Hematopoietic multipotent progenitor cell treated with erythropoietin and hydrocortisone succinate and interleukin-3 and kit ligand, for 8 days (in vitro differentiated cells): ENCODE measurements at places on chromosomes 12 and 14.

DNA sequence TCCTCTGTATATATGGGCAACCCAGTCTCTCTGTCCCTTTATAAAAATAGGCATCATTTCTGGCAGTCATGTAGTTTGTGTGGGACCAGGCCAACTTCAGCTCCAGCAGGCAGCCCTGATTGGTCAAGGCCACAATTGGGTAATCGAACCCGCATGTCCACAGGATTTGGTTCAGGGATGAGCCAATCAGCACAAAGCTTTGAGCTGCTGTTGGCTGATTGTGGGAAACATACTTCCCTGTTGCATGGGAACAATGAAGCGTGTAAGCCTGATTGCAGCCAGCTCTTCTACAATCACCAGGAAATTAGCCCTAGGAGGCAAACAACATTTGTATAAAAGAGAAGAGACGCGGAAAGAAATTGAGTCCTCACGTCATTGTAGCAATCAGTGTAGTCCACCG lies 328.6 kb downstream of the PCNX1 start:
- DNase-seq = no peak

DNA sequence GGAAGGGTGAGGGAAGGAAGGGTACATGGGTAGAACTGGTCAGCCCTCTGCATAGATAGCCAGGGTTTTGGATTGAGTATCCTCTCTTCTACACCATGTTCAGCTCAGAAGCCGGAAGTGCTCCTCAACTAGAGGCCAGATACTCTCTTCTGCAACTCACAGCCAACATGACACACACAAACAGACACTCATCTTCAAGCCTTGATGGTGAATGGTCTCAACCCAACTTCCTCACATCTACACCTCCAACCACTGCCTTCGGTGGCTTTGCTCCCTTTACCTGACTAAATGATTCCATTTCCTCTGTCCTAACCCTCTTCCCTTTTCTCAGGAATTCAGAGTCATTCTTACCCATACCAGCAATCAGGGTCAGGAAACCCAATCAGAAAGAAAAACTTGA lies 7.6 kb upstream of the FKBP11 start:
- no peak for DNase-seq

- DNase-seq = peak; percentile 26
Measured at GRCh38 chr12:110349514-110350151, 53.9 kb downstream of the ANAPC7 start.

DNA sequence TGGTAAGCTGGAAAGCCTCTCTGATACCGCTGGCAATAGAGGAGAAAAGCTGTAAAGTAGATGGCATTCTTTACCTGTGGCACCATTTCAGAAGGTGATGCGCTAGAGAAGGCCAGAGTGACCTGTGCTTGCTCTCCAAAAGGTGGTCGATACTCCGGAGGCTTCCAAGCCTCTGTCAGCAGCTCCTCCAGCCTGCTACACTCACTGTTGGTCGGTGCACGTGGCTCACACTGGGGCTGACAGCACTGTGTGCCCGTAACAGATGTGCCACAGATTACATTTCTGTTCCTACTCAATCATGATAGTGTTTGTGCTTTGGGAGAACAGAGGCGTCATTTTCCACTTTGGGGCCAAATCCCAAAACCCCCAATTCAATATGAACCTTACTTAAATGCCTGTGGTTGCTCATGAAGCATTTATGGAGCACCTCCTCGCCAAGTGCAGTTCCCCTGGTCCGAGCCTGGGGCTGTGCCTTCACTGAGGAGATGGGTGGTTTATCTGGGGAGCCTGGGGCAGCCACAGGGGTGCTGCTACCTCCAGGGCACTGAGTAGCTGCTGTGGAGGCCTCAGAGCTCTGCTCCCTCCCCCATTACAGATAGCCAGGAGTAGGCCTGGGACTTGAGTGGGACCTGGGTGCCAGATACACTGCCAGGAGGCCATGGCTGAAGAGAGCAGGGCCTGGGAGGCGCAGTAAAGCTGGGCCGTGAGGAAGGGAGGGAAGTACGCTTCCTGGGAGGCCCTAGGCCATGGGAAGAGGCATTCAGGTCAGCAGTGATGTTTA lies 26.8 kb downstream of the CCNK start:
- DNase-seq = no peak

DNA sequence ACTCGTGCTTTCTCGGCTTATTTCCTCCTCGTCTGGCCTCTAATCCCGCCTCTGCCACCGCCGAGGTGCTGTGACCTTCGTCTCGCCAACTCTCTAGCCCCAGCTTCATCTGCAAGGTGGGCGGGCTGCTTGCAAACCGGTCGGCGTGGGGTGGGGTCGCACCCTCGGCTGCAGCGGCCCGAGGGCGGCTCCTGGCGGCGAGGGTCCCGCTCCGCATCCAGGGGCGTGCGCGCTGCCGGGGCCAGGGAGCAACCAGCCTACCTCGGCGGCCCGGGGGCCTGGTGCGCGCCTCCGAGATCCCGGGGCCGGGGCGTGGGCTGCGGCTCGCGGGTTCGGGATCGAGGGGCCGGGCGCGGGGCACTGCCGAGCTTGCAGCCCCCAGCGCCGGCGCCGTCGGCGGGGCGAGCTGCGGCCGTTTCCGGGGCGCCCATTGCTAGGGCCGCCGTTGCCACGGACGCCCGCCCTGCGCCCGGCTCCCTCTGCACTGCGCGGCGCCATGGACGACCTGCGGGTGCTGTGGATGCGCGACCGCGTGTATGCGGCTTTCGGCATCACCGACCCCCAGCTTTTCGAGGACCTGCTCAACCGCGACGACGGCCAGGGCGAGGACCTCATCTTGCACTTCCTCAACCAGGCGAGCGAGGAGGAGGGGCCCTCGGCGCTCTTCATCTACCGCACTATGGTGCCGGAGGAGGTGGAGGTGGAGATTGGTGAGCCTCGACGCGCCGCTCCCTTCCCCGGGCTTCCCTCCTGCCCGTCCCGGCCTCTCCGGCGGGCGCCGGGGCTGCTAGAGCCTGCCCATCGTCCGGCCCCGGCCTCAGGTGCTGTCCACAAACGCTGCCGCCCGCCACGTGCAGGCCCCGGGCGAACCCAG lies at the start of gene DNAH10:
Gene DNAH10 (plus strand): TSS at position 461 of the 874 bp plus-strand sequence. CDS start 36 bp downstream, at position 497.
- peak; percentile 29 for DNase-seq

DNA sequence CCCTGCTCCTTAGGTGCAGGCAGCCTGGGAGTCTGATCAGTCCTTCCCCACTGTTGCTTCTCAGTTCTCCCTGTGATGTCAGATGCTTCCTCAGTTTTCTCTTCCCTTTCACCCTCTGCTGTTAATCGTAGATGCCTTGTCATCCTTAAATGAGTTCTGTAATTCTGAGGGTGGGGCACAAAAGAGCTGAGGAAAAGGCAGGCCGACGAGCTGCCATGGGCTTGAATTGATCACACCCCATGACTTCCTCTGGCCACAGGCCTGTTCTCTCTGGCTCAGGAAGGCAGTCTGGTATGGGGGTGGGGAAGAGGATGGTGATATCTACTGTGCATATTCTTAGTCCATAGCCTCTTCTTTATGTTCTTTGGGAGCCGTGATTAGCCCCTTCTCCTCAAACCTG lies 5.2 kb upstream of the AP1G2 start:
- peak; percentile 30 for DNase-seq

DNA sequence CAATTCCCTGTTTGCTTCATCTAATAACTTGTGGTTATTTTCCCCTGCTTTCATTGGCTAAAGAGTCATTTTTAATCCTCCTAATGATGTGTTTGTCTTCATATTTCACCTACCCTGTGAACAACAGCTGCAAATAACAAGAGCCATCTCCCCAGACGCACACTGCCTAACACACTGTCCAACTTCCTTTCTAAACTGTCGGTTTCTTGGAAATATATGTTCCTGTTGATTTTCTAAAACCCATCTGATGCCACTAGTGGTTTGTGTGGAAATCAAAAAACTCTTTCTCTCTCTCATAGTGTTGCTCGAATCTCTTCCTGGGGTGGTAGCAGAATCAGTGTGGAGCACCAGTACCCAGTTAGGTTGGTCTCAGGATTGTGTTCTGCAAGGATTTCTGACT lies 226.9 kb downstream of the EPS8 start:
- DNase-seq = no peak

DNA sequence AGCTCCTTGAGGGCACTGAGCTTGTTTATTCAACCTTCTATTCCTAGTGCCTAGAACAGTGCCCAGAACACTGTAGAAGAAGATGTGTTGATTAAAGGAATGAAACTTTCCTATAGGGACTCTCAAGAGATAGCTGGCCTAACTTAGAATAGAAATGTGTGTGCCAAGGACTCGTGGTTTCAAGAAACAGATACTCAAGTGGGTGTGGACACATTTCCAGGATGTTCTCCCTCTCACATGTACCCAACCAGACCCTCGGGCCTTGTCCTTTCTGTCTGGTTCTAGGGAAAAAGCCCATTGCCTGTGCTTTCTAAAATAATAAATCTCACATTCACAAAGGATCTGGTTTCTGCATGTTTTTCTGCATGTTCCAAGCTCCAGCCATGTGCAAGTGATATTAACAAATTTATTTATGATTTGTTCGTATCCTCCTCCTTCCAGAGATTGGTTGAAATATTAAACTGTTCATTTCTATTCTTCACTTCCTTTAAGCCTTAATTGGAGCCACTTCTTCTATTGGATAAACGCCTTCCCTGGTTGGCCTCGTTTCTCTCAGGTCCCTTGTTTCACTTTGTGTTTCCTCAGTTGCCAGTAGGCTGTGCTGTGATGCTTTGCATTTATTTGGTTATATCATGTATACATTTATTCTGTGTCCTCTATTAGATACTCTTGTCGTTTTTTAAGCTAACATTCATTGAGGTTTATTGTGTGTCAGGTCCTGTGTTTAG lies 89.8 kb downstream of the CRADD start:
- DNase-seq = peak; percentile 79

- no peak for DNase-seq
Measured at GRCh38 chr14:66745078-66745477, 237.1 kb downstream of the GPHN start.

DNA sequence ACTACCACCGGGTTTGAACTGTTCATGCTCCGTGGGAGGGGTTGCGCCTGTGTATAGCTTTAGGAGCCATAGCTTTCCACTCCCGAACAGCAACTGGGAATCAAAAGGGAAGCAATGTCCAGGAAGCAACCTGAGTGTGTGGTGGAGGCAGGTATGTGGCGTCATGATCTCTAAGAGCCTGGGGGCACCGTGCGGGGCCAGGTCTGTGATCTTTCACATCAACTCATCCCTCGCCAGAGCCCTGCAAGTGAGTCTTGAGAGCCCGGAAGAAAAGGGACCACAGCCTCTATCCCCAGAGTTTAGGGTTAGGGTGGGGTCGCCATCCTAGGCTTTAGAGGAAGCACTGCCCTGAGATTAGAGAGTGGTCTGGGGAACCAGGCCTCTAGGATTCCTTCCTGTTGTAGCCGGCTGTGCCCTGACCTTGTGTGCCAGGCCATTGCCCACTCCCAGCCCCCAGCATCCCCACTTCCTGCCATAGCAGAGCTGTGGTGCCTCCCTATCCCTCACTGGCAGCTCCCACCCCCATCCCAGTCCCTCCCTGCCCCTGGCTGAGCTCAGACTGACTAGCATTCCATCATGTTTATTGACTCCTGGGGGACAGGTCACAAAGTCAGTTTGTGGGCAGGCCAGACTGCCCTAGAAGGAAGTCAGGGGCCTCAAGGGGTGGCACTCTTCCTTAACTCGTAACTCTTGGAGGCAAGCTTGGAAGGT lies 745 bp upstream of the ADCY4 start:
- DNase-seq = no peak

GRCh38 chr12:50149311-50149710 lies 17.9 kb downstream of the CERS5 start:
- DNase-seq = no peak

GRCh38 chr12:46342562-46343033 lies 30.0 kb downstream of the SLC38A2 start:
- peak; percentile 55 for DNase-seq

- no peak for DNase-seq
Measured at GRCh38 chr12:75766263-75767160, 255.1 kb upstream of the KRR1 start.

- no peak for DNase-seq
Measured at GRCh38 chr12:8958066-8958465, 8.6 kb upstream of the M6PR start.

- no peak for DNase-seq
Measured at GRCh38 chr14:35161231-35161630, 38.9 kb downstream of the PRORP start.

DNA sequence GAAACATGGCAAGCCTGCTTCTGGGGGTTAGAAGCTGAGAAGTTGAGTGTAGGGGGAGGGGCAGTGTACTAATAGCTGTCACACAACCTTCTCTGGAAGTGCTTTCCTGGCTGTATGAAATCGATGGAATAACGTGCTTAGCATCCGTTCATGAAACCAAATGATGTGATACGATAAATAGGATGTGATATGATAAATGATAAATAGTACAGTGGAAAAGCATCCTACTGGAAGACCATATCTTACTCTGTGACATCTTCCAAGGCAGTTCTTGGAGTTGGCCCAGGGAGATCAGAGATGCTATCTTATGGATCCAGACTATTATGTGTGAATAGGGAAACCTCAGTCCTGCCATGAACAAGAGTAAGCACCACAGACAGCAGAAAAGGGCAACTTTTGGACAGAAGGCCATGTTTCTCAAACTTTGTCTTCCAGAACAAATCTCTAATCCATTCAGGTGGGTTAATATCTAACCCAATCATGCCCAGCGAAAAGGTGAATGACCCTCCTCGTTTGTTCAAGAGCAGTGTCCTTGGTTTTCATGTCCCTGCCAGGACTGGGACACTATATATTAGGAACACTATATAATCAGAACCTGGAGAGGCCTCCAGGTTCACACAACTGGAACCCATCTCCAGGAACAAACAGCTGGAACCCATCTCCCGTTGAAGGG lies at the start of gene ANG:
Gene ANG (plus strand): TSS at position 598 of the 673 bp plus-strand sequence. CDS start 4,801 bp downstream, outside the sequence.
- DNase-seq = no peak

GRCh38 chr14:20413744-20414082 lies 412 bp upstream of the TEP1 start:
- DNase-seq = peak; percentile 30

DNA sequence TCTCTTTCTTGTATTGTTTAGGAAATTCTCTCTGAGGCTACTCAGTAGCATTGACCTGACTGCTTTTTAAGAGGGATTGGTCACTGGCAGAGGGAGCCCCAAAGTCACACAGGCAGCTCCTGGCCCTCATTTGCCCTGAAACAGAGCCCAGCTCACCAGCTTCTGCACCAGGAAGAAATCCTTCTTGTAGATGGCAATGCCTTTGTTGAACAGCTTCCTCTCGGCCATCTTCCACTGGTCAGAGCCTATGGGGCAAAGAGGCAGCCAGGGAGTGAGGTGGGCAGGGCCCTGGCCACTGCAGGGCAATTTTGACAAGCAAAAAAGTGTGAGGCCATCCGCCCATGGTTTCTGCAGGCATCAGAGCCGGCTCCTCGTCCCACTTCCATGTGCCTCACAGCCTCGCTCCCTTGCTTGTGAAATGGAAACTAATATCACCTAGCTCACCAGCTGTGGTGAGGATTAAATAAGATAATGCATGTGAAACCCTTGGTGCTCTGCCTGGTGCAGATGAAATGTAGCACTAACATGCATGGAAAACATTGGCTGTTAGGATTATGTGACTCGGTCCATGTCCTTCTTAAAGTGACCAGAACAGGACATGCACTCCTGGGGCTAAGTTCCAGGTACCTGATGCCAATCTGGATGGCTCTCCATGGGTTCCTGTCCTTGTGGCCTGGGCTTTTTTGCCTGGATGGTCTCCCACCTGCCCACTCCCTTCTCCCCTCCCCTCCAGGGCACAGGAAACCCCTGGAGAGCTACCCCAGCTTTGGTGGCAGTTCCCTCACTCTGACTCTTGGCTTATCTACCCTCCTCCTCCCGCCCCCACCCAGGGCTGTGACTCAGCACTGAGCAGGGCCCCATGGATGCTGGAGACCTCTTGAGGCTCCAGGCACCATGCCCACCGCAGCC lies 11.2 kb upstream of the PNMA1 start:
- DNase-seq = peak; percentile 88
